ENCODE measurements at places on chromosomes 16 and 17.

- DNase-seq: no peak
Observed at GRCh38 chr16:47504599-47504998, 43.5 kb downstream of the PHKB start.

DNA sequence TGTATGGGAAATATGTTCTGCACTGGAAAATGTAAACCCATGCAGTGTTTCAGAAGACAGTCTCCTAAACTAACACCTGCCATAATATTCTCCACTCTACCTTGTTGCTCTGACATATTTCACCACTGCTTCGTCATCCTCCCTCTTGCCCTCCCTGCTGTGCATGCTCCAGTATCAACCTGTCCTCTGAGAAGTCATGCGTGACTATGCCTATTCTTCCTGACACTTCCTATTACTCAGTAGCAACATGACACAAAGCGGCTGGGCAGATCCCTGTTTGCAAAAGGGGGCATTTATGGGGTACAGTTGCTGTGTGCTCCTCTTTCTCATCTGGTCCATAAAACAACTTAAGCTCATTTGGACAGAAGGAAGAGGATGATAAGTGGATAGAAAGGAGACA lies 805.6 kb upstream of the EEF2KMT start:
- DNase-seq: no peak

GRCh38 chr17:81716674-81716996 lies 4.6 kb downstream of the SLC25A10 start:
- DNase-seq: no peak

DNA sequence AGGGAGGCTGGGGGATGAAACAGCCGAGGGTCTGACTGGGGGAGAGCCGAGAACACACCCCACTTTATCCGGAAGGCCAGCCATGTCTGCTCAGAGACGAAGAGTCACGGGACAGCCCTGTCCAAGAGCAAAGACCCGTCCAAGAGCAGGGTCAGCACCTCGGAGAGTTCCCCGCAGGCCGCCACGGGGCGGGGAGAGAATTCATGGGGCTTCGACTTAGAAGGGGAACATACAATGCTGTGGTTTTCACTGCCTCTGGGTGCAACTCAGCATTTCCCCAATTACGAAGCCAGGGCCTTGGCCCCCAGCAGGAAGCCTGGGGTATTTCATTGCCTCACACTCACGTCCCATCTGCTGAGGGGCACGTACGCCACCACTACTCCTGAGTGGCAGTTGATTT lies 59.3 kb downstream of the JPH3 start:
- DNase-seq: no peak

- DNase-seq: no peak
Observed at GRCh38 chr16:88783391-88784073, 1.5 kb downstream of the PIEZO1 start.

- no peak for DNase-seq
Observed at GRCh38 chr17:81831957-81832607, 1.0 kb downstream of the MCRIP1 start.

DNA sequence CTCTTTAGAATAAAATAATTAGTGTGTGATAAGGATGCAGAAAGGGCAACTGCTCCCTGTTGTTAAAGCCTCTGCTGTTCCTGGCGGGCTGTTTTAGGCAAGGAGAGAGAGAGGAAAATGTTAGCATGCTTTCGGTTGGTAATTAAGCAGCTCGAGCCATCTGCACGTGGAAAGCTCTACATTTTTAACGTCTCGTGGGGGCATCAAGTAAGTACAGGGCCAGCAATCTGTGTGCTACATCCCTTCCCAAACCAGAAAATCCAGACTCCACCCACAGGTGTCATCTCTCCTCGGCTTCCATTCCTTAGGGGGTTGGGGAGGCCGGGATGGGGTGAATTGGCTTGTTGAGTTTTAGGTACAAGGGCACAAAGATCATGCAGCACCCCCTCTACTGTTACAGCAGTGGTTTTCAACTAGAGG lies 62.4 kb upstream of the MARCHF10 start:
- DNase-seq: no peak

All from GM12878 (cell line).